ENCODE measurements at places on chromosomes 11 and 22. TPM values are rescaled to one million over a fixed set of nuclear protein-coding genes. Genes with fewer than 3 reads are reported as not detected.

GRCh38 chr22:41000941-41001721 lies 50.0 kb downstream of the RBX1 start:
- DNase-seq, result no peak

GRCh38 chr22:27433585-27434190 lies 367.9 kb downstream of the MN1 start:
- DNase-seq, result no peak

DNA sequence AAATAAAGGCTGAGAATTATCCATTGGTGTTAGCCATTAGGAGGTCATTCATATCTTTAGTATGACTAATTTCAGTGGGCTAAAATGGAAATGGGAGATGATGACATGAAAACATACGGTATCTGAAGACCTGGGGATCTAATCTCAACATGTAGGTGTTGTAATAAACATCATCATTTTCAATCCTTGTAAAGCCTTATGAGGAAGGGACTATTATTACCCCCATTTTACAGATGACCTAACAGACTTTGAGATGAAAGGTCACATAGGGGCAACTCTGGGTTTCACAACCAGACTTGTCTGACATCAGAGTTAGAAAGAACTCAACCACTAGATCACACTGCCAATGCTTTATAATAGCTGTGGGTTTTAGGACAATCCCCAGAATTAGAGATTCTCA lies 34.8 kb upstream of the TMEM135 start:
- DNase-seq, result no peak

- no peak for DNase-seq
These were observed 100.3 kb upstream of the SLC22A12 start for GRCh38 chr11:64490562-64491216.

DNA sequence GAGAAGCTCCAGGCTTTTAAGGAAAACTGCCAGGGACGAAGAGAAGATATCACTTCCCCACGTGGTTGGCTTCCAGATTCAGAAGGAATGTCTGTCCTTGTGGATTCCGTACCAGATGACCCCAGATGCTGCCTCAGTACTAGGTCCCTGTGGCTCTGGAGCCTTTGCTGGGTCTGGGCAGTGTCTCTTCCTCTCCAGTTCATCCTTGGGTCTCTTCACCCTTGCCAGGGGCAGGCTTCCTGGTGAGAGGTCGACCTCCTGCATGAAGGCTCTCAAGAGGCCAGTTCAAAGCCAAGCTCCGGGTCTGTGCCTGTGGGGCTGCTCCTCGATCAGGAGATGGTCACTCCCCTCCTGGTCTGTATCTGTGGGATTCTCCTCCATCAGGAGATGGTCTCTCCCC lies 74.7 kb upstream of the B3GAT1 start:
- no peak for DNase-seq

GRCh38 chr11:122248939-122249338 lies 132.9 kb upstream of the BLID start:
- DNase-seq, result no peak

DNA sequence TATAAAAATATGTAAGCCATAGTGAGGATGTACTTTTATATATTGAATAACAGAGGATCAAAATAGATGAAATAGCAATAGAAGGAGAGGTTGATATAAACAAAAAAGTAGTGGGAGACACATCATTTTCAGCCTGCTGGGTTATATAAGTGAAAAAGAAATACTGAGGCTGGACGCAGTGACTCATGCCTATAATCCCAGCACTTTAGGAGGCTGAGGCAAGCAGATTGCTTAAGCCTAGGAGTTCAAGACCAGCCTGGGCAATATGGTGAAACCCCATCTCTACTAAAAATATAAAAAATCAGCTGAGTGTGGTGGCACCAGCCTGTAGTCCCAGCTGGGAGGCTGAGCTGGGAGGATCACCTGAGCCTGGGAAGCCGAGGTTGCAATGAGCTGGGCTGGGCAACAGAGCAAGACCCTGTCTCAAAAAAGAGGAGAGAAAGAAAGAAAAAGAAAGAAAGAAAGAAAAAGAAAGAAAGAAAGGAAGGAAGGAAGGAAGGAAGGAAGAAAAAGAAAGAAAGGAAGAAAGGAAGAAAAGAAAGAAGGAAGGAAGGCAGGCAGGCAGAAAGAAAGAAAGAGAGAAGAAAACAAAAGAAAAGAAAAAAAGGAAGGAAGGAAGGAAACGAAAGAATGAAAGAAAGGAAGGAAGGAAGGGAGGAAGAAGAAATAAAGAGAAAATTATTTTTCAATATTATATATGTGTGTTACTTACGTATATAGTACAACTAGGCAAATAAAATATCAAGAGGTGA lies 7.0 kb upstream of the P2RY2 start:
- no peak for DNase-seq

DNA sequence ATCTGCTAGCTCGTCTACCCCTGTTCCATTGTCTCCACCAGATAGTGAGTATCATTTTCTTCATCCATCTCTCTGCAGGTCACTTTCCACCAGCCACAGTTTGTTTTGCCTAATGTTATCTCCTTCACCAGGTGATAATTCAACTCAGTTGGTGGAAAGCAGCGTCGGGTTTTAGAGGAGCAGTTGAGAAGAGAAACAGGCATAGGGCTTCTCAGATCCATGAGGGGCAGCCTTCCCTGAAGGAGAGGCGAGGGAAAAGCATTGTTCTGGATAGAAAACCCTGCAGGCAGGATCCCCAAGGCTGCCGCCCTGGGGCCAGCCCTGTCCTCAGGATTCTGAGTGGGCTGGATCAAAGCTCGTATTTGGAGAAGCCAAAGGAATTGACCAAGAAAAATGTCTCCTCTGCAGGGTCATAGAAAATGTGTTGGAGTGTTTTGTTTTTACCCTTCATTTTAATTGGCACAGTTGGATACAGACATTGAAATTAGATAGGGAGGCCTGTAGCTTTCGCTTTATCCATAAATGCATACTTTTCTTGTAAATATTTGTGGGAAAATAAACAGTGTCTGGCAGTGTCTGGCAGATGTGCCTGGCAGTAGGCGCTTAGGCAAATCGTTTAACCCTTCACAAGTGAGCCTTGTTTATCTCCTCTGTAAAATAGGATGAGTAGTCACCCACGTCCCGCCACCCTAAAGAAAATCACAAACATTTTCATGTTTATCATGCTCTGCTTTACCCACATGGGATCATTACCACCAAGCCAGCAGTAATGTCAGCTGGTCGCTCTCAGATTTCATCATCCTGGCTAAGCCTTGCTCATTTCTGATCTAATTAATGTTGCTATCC lies 73.4 kb upstream of the TTC12 start:
- DNase-seq, result no peak

DNA sequence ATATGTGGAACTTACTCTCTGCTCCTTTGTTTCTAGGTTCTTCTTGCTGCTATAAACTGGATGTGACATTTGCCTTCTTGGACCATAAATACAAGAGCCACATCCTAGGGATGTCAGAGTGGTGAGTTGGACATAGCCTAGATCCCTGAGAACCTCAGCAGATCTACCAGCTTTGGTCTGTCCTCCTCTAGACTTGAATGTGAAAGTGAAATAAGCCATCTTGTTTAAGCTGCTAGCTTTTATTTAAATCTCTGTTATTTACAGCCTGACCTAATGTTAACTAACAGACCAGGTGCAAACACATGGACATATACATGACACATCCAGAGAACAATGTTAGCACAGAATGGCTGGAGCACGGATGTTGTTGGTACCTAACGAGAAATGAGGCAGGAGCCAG lies 36.0 kb downstream of the SLN start:
- DNase-seq, result no peak

GRCh38 chr11:64233913-64234586 lies at the start of gene VEGFB:
Gene VEGFB (plus strand): TSS chr11:64234584. CDS start chr11:64234834, 250 bp downstream.
- DNase-seq, result peak; percentile 57

- no peak for DNase-seq
These were observed 11.0 kb upstream of the GRAMD4 start for GRCh38 chr22:46609175-46609690.

The ZBTB16 gene
- polyA plus RNA-seq, result 10.3 TPM

DNA sequence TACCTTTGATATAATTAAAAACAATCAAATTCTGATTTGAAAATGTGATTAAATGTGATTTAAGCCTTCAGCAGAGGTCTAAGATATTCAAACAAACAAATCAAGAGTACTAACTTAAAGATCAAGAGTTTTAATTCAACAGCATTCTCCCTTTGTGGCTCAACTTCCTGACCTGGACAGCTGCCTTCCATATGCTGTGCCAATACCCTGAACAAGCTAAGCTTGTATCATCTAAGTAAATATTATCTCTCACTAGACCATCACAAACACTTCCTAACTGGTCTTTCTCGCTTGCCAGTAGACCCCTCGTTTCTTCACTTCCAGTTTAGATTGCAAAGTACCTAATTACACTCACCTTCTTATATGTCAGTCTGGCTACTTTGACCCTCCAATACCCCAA lies 35.9 kb upstream of the P4HA3 start:
- DNase-seq, result no peak

- DNase-seq, result peak; percentile 55
These were observed 1.9 kb downstream of the TIRAP start for GRCh38 chr11:126284829-126285228.

The TSSC4 gene
- polyA plus RNA-seq, result 41.9 TPM

GRCh38 chr11:3144296-3145205 lies 20.6 kb downstream of the OSBPL5 start:
- DNase-seq, result no peak

DNA sequence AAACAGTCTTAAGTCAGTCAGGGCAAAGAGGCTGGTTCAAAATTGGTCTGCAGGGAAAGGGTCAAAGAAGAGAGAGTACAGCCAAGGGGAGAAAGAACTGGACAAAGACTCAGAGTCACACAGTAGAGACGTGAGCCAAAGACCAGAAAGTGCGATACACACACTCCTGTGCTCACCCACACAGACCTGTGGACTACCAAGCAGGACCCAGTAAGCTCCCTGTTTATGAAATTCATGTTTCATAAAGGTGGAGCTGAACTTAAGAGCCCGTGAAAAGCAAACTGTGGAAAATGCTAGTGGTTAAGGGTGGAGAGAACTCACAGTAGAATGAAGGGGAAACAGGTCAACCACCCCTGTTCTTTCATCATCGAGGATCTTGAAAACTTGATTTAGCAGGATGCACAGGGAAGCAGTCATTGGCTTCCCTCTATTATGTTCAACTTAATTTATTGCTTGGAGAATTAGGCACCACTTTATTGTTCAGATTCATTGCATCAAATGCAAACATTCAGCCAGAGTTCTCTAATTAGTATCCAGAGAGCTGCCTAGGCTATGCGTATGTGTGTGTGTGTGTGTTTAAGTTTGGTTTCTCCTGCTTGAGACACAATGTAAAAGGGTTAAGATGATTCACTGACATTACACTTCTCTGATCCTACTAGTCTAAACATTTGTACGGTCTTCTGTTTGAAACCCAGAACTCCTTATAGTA lies 160.9 kb upstream of the MTMR2 start:
- DNase-seq, result peak; percentile 35

DNA sequence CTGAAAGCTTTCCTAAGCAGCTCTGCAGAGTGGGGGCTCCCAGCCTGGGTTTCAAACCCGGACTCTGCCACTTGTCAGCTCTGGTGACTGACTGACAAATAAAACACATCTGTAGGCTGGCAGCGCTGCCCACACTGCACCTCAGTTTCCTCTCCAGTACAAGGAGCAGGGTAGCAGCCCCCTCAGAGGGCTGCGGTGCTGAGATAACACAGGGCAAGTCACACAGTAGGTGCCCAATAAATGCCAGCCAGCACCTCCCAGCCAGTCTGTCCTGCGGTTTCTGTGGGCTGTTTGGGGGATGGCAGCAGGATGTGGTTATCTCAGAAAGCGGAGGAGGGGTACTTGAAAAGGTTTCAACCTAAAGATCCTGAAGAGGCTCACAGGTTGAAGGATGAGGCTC lies 1.5 kb downstream of the SYT12 start:
- no peak for DNase-seq

DNA sequence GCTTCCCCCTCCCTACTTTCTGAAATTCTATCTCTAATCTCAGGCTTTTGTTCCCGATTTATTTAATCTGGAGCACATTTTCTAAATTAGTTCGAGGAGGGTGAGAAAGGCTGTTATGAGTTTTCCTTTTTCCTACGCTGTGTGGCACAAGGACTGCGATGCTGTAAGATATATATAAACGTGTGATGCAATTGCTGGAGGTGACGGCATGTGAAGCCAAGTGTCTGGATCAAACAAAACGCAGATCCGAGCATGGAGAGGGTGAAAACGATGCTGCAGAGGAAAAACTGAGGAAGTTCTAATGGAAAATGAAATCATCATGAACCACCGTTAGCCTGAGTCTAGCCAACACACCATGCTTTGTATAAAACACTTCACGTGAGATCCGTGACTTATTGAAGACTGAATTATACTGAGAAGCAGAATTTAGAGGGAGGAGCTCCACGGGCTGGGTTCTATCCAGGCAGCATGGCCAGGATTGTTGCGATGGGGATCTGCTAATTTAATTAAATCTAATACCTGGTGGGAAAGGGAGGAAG lies 4.4 kb downstream of the PKNOX2 start:
- DNase-seq, result peak; percentile 49

GRCh38 chr11:60282286-60282685 lies 1.8 kb downstream of the MS4A4A start:
- DNase-seq, result no peak
